NCI-H1436 treated with DMSO at 0.1 percent for 48 hours (cell line): ENCODE measurements at places on chromosomes 1 and 21.

GRCh38 chr21:21406921-21407320 lies 408.7 kb downstream of the NCAM2 start:
- DNase-seq: no peak

- no peak for DNase-seq
Measured at GRCh38 chr1:85189120-85189519, 11.7 kb downstream of the SYDE2 start.

DNA sequence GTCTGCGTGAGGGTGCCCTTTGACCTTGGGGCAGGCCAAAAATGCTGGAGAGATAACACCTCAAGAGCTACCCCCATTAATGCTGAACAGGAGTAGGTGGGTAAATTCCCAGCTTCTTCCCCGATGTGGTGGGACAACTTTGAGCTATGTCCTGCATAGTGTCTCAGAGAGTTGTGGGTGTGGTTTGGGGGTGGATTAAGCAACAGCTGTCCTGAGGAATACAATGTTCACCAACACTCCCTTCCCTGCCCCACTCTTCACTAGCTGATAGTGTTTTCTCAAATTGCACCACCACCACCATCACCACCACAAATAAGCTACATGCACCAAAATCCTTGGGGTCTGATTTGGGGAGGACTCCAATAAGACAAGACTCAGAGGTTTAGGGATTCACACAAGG lies 258.4 kb downstream of the HLX start:
- DNase-seq: no peak

- DNase-seq: no peak
Measured at GRCh38 chr1:1779691-1780597, 1.7 kb upstream of the NADK start.

- no peak for DNase-seq
Measured at GRCh38 chr1:233081735-233082134, 131.3 kb downstream of the NTPCR start.

GRCh38 chr1:42000766-42001165 lies 82.0 kb upstream of the HIVEP3 start:
- no peak for DNase-seq

DNA sequence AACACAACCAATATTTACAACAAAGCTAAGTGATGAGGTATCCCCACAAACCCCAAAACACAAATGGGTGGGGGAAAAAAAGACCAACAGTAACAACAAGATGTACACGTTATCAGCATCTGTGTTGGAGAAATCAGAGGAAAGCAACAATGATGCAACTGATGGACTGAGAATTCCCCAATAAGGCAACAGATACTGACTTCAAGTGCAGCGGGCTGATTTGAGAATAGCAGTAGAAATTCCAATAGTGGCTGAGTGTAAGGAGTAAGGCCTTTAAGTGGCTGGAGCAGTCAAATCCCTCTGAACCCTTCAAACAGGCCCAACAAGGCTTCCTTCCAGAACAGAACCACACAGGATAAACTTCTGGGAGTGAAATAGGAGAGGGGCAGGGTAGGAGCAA lies 97.6 kb downstream of the TM2D1 start:
- no peak for DNase-seq

GRCh38 chr1:2384941-2385481 lies 6.3 kb downstream of the MORN1 start:
- DNase-seq: no peak

DNA sequence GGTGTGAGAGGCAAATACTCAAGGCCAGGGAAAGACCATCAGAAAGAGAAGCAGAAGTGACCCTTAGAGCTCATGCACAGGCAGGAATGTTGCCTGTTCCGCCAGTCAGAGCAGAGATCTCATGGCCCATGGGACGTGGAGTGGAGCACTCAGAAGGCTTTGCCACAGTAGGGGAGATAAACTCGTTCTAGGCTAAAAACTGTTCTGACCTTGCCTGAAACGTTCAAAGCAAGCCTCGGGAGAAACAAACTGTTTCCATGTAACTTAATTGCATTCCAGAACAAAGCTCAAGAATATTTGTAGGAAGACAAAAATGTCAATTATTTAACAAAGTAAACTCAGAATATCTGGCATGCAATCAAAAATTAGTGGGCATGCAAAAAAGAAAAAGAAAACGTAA lies 20.7 kb upstream of the SLC19A1 start:
- DNase-seq: no peak

DNA sequence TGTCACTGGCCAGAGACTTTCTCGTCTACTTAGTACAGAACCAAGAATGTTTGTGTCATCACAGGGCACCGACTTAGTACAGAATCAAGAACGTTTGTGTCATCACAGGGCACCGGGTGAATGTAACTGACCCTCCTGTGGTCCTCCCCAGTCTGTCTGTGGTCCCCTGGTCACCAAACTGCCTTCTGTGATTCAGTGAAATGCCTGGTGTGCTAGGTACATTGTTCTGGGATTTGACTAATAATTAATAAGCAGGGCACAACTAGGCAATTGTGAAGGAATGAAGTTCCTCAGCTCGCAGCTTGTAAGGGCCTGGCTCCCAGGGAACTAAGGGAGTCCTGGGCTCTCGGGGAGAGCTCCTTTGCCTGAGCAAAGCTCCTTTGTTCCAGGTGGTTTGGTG lies 7.2 kb downstream of the MECR start:
- no peak for DNase-seq

- no peak for DNase-seq
Measured at GRCh38 chr1:204130981-204131892, 20.6 kb downstream of the ETNK2 start.

GRCh38 chr1:231310391-231310934 lies 27.2 kb downstream of the EXOC8 start:
- DNase-seq: no peak
